NCI-H1092 (cell line): ENCODE measurements at places on chromosomes 5 and 9.

DNA sequence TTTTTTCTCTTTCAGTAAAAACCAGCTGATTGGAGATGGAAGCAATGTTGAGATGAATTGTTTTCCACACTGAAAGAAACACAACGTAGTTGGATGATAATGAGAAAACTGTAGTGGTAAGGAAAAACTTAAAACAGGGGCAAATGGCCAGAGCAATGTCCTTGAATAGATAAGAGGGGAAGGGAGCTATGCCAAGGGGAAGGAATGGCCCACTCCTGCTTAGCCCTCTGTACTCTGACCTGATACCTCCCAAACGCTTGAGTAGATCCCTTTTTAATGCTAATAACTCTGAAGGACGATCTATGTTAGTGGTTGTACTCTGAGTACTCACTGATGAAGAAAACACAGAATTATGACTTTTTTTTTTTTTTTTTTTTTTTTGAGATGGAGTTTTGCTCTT lies 114.7 kb upstream of the DAB2 start:
- DNase-seq = no peak

DNA sequence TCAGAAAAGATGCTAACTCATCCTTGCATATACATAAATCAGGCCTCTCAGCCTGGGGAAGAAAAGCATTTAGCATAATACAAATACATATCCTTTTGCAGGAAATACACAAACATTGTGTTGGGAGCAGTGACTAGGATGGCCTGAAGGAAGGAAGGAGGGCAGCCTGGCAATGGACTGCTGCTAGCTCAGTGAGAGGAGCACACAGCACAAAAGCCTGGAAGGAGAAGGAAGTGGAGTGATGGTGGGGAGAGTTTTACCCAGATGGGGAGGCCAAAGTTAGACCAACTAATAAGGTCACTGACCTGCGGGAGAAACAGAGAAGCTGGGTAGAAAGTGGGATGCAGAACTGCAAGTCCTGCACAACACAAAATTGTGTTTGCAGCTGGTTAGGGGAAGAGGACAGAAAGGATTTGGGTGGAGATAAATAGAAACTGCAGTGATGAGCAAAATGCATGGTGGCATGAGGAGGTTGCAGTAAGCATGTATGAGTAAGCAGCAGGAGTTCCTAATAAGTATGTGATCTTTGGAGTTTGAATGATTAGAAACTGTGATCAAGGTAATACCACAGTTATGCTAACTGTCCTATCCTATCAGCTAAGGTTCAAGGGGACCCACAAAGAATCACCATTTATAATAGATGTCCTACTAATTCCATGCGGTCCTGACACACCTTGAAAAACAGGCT lies 39.5 kb downstream of the SEMA6A start:
- no peak for DNase-seq

DNA sequence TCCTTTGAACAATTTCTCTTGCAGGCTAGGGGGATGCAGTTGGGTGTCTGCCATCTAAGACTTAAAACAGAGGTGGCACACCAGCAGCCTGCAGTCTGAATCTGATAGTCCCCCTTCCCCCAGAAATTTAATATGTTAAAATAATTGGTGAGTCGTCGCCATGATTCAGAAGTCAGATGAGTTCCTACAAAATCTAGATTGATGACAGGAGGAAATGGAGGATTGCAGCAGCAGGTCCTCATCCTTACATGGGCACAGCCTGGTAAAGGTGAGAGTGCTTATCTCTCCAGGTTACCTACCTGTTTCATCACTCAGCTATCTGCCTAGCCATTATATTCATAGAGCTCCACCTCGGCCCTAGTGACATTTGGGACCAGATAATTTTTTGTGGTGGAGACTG lies 112.3 kb downstream of the PCSK1 start:
- DNase-seq = no peak

GRCh38 chr9:69137311-69137710 lies 36.8 kb upstream of the TJP2 start:
- DNase-seq = no peak

- DNase-seq = no peak
Measured at GRCh38 chr5:39726467-39726866, 301.7 kb upstream of the DAB2 start.

DNA sequence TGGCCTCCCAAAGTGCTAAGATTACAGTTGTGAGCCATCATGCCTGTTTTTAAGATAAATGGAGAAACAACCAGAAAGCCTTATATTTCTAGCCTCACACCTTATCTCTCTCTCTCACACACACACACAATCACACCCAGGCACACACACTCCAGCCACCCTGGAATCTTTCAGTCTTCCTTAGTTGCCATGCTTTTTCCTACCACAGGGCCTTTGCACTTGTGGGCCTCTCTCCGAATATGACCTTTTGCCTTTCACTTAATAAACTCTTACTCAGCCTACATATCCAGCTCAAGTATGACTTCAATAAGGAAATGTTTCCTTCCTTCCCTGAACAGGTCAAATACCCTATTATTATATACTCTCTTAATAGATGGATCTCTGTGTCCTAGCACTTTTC lies 290.7 kb downstream of the NFIB start:
- DNase-seq = no peak

DNA sequence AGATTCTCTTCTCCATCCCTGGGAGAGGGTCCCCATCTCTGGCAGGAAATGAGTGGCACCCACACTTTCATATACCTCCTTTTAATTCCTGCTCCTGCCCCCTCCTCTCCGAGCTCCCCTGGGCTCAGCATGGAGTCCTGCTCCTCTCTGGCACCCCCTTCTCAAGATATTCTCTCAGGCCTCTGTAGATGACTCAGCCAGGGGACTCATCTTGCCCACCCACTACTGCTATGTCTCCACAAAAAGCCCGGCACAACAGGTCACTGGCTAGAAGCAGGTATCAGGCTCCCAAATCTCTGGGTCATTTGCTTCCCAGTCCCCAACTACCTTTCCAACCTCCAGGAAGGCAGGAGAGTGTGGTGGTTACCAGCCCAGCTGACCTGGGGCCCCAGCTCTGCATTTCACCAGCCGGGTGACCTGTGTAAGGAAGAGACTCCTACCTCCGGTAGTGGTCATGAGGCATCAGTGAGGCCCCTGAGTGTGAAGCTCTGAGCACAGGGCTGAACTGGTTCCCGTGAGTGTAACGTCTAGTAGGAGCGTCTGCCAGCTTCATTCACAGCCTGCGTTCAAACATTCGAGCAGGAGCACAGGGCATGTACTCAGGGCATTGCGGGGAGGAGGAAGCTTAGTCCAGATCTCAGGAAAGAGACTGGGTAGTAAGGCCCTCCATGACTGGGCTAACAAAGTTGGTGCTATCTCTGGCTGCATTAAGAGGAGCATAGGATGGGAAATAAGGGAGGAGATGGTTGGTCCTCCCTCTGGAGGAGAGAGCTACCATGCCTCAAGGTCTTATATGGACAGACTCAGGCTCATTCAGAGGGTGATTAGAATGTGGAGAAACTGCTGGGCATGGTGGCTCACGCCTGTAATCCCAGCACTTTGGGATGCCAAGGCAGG lies 63.7 kb downstream of the LMX1B start:
- DNase-seq = no peak

GRCh38 chr5:172801179-172801671 lies 30.2 kb upstream of the DUSP1 start:
- no peak for DNase-seq

GRCh38 chr9:22103685-22104575 lies 94.8 kb upstream of the CDKN2B start:
- DNase-seq = no peak

- no peak for DNase-seq
Measured at GRCh38 chr5:56512313-56512996, 279.3 kb upstream of the ANKRD55 start.

GRCh38 chr5:5018578-5018970 lies 121.6 kb upstream of the ADAMTS16 start:
- DNase-seq = no peak

DNA sequence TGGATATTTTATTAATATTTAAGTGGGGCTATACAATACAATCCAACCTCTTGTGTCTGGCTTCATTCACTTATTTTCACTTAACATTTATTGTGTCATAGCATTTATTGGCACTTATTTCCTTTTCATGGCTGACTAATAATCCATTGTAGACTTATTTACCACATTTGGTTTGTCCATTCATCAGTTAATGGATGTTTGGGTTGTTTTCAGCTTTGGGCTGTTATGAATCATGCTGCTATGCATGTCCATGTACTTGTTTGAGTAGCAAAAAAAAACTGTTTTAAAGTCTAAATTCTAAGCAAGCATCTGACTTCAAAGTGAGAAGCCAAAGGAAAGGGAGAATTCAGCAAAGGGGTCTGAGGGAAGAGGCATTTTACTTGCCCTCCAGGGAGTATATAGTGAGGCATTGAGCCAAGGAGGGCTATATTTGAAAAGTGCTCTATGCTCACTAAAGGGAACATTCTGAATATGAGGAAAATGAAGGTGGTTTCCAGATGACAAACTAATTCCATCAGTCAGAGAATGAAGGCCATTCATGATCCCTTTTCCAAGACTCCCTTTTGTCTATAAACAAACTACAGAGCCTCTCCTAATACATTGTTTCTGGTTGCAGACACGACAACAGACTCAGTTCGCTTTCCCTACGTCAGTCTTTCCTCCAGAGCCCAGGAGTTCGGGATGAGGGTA lies 532.8 kb upstream of the KLF4 start:
- no peak for DNase-seq

GRCh38 chr5:143707806-143708205 lies 104.2 kb upstream of the HMHB1 start:
- DNase-seq = no peak

DNA sequence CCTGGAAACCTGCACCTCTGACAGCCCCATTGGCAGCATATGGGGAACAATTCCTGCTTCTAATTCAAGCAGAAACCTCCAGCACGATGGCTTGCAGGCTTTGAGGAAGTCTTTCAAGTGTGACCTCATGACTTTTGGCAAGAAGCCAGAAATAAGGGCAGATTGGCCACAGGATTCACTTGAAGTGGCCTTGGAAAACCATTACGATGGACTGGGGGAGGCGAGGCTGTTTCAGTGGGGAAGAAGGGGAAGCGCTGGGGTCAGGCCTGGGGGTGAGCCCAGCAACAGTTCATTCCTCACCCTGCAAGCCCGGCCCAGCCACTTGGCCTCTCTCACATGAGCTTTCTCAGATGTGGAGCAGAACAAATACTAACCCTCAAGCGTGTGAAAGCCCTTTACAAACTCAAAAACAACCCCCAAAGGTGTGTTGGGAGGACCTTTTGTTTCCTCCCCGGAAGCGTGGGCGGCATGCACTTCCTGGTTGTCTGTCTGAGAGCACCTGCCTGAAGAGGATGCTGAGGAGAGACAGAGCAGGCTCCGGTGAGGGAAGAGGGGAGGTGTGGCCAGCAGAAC lies 26.9 kb upstream of the EEIG1 start:
- no peak for DNase-seq

GRCh38 chr9:132828201-132828770 lies 49.8 kb downstream of the AK8 start:
- DNase-seq = no peak

GRCh38 chr5:178440181-178440580 lies 150.0 kb downstream of the COL23A1 start:
- DNase-seq = no peak

GRCh38 chr9:34999576-34999975 lies 10.0 kb downstream of the DNAJB5 start:
- no peak for DNase-seq

DNA sequence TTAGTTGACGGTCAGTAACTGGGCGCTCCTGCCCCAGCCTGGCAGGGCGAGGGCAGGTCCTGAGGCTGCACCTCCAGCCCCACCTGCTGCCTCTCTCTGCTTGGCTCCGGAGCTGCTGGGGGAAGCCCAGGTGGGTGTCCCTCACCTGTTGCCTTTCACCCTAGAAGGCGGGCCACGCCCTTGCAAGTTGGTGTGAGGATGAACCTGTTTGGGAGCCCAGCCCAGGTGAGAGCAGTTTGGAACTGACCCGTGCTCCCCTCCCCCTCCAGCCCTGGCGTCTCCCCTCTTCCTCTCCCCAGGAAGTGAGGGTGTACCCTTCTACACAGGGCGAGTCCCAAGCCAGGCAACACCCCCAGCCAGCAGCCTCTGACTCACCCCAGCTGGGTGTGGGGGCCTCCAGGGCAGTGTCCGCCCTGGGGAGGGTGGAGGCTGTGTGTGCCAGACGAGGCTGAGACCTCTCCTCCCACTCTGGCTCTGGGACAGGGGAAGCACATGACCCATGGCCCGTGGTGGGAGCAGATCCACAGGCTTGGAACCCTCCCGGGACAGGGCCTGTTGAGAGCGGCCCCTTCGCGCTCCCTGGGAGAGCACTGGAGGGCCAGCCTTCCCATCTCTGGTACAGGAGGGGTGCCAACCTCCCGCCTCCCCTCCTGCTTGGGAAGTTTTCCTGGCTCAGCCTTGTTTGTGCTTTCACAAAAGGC lies 10.4 kb downstream of the LRRC8A start:
- DNase-seq = no peak
